Ascending aorta (tissue), 2 donors: ENCODE measurements at places on chromosomes 2 and 18. TPM values are rescaled to one million over a fixed set of nuclear protein-coding genes. Genes with fewer than 3 reads are reported as not detected.

ALPP gene
- total RNA-seq = not detected

POTEC gene
- total RNA-seq = not detected

YES1 gene
- total RNA-seq = 30.5 TPM

DNA sequence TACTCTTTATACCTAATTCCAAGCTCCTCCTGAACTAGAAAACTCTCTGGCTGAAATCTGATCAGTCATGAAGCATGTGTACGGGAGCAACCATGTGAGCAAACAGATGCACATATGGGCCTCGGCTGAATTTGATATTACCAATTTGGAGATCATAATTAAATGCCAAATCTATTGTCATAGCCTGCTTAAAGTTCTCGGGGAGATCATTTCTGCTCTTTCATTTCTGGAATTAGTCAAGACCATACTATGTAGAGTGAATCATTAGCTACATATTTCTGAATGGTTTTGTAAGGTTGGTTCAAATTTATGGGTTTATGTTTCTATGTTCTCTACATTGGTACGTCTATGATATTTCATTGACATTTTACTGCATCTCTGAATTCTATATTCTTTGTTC lies 205.5 kb downstream of the UBE2E3 start:
- no peak for DNase-seq

DNA sequence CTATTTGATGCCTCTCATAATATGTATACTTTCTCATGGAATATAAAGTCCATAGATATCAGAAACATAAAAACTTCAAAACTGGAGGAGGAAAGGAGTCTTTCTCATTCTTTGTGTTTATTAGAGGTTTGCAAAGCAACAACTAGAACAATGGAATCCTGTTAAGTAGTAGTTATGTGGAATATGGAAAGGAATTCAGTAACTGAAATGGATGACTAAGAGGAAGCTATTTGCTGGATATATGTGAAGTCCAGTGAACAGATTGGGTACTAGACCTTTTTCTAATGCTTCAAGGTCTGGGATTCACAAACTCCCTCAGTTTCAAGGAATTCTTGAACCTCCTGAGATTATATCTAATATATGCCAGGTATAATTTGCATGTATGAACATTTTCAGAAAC lies 353.6 kb upstream of the FANCL start:
- no peak for DNase-seq

DNA sequence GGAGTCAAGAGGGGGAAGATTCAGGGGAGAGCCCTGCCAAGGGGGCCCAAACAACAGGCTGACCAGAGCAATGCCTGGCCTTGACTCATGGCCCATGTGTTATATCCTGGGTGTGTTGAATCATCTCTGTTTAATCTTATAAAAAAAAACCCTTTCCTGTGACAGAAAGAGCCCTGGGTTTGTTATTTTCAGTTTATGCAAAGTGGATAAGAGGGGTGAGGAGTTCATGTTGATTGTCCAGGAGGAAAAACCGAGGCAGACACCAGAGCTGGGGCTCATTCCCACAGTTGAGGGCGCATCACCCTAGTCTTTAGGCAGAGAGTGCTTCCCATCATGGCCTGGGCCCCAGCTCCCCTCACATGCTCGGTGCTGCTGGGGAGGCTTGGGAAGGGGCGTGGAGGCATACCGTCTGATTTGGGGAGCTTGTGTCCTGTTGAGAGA lies 30.9 kb upstream of the IL37 start:
- no peak for DNase-seq

- DNase-seq = peak; percentile 84
These were observed at the start of gene ACTG2 for GRCh38 chr2:73892631-73893329. Gene ACTG2, plus strand, starts transcription at chr2:73893008. Its CDS starts 8,304 bp downstream, at chr2:73901312.

DNA sequence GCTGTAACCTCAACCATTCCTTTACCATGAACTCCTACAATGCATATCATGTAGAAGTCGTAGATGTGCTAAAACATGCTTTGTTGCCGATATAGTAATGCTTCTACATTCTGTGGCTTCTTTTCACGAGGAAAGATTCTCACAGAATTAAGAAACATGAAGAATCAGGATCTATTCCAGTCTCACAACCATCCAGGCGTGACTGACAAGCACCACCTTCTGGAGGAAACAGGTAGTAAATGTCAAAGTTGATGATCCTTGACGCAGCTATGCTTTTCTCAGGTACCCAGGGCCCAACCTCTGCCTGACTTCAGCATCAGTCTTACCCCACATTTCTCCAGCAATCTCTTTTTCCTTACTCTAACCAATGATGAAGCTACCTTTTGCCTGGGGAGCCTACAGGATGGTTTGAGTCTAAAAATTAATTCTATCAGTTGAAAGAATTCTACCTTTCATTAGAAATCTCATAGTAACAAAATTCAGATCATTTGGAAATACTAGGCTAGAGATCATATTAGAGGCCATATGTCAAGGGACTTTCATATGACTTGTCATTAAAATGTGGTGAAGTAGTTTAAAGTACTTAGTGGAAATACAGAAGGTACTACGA lies 123.3 kb upstream of the RND3 start:
- DNase-seq = no peak

DNA sequence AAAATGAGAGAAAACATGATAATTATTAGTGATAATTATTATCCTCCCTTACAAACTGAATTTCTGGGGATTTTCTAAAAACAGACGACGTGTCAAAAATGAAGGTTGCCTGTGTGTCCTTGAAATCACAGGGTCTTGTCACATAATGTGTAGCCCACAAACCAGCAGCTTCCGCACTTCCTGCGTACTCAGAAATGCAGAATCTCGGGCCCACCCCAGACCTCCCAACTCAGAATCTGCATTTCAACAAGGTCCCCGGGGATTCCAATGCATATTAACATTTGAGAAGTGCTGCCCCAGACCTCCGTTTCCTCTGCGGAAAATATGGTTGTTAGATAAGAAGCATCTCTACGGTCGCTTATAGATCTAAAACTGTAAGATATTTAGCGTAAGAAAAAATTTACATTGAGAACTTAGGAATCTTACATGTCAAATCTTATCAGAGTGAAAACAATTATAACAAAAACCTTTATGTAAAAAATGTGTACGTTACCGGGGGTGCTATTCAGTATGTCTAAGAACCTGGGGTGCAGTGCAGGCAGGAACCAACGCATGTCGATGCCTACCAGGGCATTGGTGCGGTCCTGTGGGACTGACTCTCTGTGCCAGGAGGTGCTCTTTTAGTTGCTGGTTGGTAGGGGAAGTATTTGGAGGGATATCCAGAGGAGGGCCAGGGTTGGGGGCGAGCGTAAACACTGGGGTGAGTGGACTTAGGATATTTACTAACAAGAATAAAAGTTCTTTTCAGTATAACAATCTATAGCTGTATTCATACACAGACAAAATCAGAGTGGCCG lies 15.2 kb downstream of the CDKL4 start:
- no peak for DNase-seq

DNA sequence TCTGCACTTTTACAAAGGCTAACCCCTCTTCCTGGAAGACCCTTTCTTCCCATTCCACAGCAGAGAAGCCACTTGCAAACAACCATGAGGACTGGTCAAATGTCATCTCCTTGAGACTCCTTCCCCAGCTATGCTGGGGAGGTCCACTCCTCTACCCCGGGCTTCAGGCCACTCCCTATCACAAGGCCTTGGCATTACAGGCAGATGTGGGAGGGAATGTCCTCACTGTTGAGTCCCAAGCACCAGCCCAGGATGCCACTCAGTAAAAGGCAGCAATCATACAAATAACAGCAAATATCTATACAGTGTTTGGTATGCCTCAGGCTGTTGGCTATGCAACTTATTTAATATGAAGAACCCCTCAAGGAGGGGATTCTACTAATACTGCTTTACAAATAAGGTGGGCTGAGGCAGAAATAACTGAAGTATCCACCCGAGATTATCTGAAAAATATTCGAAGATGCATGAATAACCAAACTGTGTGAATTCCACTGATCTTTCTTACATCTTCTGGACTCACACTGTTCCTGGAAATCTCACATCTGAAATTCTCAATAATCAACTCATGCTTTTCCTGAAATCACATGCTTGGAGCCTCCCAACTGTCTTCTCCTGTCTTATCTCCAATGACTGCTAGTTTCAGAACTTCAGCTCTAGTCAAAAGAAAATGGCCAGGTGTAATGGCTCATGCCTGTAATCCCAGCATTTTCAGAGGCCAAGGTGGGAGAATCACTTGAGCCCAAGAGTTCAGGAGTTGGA lies 226.3 kb downstream of the TCF4 start:
- no peak for DNase-seq

DNA sequence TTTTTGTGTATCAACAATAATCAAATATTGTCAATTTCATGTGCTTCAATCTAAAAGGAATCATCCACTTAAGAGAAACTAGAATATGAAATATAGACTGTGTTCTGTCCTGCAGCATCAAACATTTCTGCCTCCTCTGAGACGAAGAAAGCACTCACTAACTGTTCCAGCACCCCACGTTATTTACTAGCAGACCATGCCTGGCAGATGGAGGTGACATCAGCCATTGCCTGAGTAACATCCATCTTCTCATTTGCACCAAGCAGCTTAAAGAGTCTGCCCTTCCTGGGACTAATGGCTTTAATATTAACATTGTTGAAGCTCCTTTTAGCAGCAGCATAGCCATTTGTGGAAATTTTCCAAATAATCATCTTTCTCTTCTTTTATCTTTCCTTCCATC lies 25.7 kb downstream of the SGPP2 start:
- no peak for DNase-seq

- DNase-seq = no peak
These were observed 63.2 kb downstream of the CCBE1 start for GRCh38 chr18:59633961-59634485.

GRCh38 chr18:49862656-49863385 lies 49.5 kb upstream of the ACAA2 start:
- no peak for DNase-seq

GRCh38 chr2:73698101-73698500 lies 39.0 kb downstream of the TPRKB start:
- DNase-seq = no peak

DNA sequence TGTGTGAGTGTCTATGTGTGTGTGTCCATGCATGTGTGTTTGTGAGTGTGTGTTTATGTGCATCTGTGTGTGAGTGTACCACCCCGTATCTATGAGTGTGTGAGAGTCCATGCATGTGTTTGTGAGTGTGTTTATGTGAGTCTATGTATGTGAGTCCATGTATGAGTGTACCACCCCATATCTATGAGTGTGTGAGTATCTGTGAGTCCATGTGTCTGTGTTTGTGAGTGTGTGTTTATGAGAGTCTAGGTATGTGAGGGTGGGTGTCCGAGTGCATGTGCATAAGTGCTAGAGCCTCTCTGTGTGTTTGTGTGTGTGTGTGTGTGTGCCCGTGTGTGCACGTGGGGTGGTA lies 86.0 kb upstream of the ATG16L1 start:
- DNase-seq = no peak

DNA sequence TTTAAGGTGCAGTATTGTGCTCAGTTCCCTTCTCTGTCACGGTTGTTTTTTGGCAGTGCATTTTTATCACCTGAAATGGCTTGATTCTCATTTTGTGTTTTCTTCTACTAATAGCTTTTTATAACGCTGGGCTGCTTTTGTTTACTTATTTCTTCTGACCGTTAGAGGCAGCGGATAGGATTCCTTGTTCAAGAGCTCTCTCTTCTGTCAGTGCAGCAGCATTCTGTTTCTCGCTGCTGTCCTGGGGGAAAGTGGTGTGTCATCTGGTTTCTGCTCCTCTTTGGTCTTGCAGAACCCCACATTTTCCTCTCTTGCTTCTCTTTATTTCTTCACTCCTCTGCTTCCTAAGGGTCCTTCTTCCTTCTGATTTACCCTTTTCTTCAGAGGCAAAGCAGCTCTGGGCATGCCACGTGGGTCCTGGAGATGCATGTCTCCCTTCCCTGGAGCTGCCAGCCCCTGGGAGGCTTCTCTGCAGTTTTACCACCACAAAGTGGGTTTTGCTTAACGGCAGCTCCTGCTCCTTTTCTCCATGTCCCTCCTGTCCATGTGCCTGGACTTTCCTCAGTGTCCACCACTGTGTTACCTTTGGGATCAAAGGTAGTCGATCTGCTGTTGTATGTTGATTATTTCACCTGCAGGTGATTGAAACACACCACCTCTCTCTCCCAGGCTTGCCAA lies 47.3 kb upstream of the SNTG2 start:
- DNase-seq = no peak

DNA sequence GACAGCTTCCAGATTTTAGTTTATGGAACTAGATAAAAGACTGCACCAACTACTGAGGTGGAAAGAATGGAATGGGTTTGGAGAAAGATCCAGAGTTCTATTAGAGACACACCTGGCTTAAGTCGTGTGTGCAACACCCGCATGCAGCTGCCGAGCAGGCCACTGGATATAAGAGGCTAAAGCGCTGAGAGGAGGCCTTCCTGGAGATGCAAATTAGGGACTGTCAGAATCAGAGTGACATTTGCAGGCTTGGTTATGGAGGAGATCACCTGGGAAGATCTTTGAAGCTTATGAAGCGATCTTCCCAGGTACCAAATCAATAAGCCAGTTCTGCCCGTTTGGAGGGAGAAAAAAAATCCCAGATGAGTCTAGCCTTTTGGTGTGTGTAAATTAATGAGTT lies 30.4 kb upstream of the KLHL29 start:
- DNase-seq = no peak

DNA sequence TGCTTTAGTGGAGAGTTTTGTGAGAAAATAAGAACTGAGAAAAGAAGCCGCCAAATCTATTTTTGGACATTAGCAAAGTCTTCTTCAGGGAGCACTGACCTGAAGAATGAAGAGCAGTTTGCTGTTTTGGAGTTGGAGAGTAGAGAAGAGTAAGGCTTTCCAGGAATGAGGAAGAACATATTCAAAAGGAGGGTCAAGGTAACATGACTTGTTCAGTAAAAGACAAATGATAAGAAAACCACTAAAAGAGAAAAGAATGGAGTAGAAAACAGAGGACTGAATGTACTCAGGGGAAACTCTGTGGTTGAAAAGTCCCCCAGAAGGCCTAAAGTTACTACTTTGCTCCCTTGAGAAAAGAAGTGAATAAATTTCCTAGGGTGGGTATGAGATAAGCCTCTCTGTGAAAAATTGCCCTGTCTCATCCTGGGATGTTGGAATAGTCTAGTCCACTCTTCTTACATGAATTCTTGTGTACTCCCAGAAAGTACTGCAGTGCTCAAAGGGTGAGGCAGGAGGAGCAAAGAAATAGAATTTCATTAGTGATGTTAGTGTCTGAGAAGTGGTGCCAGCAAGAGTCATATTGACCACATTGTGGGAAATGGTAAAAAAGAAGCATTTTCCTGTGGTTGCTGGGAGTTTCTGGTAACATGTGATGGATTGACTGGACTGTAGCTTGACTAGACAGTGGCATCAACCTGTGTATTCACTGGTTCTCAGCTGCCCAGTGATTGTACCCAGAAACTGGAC lies 27.8 kb downstream of the MBD5 start:
- DNase-seq = no peak

- no peak for DNase-seq
These were observed 68.6 kb upstream of the YWHAQ start for GRCh38 chr2:9699139-9700108.
